ENCODE measurements at places on chromosomes 12 and 14. TPM values are rescaled to one million over a fixed set of nuclear protein-coding genes. Genes with fewer than 3 reads are reported as not detected.

- DNase-seq = no peak
- no peak overlapping the region for H3K27ac ChIP-seq
- H3K4me3 ChIP-seq = no peak overlapping the region
- no peaks in the 10 kb centered on the region for H3K27me3 ChIP-seq
Measured at GRCh38 chr12:66852765-66853164, 173.9 kb upstream of the GRIP1 start.

DNA sequence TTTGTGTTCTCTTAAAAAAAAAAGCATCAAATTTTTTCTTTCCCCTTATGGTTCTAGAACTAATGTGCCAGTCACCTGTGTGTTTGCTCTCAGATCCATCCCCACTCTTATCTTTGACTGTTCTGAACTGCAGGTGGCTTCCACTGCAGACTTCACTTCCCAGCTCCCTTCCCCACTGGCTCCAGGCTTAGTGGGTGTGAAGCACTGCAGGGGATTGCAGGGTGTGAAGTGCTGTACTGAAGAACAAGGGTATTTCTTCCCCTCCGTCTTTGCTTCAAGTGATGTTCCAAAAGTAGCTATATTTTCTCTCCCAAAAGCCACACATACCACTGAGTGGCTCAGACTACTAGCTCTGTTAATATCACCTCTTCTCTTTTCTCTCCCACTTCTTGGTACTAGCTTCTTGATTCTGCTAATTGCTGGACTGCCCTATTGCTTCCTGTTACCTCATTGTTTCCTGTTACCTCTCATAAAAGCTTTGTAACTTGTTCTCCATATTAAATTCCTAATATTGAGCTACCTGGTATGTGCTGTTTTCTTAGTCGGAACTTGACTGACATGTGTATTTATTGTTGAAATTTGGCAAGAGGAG, 115.4 kb upstream of the PRICKLE1 start:
- H3K27ac ChIP-seq = no peak overlapping the region
- no peak for DNase-seq
- no peaks in the 10 kb centered on the region for H3K36me3 ChIP-seq
- no peaks in the 10 kb centered on the region for H3K27me3 ChIP-seq
- H3K4me1 ChIP-seq = peaks cover 5% of the 10 kb centered on the region
- no peak overlapping the region for H3K4me3 ChIP-seq

- H3K27ac ChIP-seq = no peak overlapping the region
- no peaks in the 10 kb centered on the region for H3K27me3 ChIP-seq
- peak; percentile 38 for DNase-seq
- no peaks in the 10 kb centered on the region for H3K36me3 ChIP-seq
- H3K4me3 ChIP-seq = no peak overlapping the region
- H3K4me1 ChIP-seq = no peaks in the 10 kb centered on the region
Measured at GRCh38 chr14:78254911-78255461, 84.8 kb downstream of the NRXN3 start.

DNA sequence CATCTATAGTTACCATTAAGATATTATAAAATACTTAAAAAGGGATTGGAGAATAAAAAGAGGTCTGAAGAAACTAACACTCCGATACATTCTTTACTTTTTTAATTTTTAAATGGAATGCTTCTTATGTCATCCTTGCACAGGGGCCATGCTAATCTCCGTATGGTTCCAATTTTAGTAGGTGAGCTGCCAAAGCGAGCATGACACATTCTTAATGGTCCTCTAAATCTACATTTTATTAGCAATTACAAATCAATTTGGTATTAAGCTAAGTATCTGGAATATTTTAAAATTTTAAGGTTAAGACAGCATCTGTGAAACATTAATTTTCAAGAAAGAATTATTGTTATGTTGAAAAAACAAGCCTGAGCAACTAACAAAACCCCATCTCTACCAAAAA, 6.2 kb upstream of the ARID4A start:
- no peak for DNase-seq
- peaks cover 83% of the 10 kb centered on the region for H3K36me3 ChIP-seq
- H3K4me3 ChIP-seq = no peak overlapping the region

- H3K27ac ChIP-seq = no peak overlapping the region
- no peaks in the 10 kb centered on the region for H3K36me3 ChIP-seq
- no peak overlapping the region for H3K4me3 ChIP-seq
- H3K4me1 ChIP-seq = no peaks in the 10 kb centered on the region
- H3K27me3 ChIP-seq = no peaks in the 10 kb centered on the region
Measured at GRCh38 chr12:132638541-132639408, 20.2 kb downstream of the P2RX2 start.

SIX4 gene
- polyA plus RNA-seq = 6.4 TPM

DNA sequence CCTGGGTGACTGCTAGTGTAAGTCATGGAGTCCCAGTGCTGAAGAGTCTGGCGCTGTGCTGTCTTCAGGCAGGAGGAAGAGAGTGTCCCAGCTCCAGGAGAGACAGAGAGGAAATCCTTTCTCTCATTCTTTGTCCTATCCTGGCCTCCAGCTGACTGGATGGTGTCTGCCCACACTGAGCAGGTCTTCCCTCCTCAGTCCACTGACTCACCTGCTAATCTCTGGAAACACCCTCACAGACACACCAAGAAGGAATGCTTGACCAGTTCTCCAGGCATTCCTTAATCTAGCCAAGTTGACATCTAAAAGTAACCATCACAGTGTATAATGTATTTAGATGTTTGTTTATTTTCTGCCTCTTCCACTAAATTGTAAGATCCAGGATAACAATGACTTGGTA, 53.9 kb downstream of the EMP1 start:
- H3K4me1 ChIP-seq = no peaks in the 10 kb centered on the region
- H3K27me3 ChIP-seq = no peaks in the 10 kb centered on the region
- H3K4me3 ChIP-seq = no peak overlapping the region

GRCh38 chr12:54933376-54933775, 51.2 kb downstream of the TESPA1 start:
- H3K27me3 ChIP-seq = no peaks in the 10 kb centered on the region
- no peak for DNase-seq
- H3K4me3 ChIP-seq = no peak overlapping the region
- H3K4me1 ChIP-seq = peaks cover 31% of the 10 kb centered on the region

SSPN gene
- 15.3 TPM for polyA plus RNA-seq

DNA sequence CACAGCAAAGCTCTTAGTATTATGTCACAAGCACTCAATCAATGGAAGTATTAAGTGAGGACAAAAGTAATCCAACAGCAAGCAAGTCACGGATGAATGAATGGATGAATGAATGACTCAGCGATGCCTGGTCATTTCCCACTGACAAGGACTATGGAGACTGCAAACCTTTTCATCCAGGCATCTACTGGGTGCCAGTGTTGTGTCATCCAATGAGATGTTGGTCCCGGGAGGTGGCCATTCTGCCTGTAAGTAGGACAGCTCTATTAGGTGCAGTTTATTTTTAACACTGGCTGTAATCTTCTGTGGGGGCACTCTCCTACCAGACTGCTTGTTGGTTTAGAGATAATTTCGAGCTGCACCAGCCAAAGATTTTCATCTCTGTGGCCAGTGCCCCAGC, 39.4 kb downstream of the STAB2 start:
- no peaks in the 10 kb centered on the region for H3K36me3 ChIP-seq
- no peaks in the 10 kb centered on the region for H3K4me1 ChIP-seq
- H3K4me3 ChIP-seq = no peak overlapping the region
- H3K27ac ChIP-seq = no peak overlapping the region
- DNase-seq = no peak

Measured in left lung (tissue), 14 donors.